ENCODE measurements at places on chromosomes 4 and X.

GRCh38 chr4:105453550-105454205, 20.2 kb downstream of the PPA2 start:
- no peak for DNase-seq

- DNase-seq: no peak
Measured at GRCh38 chr4:76515975-76516843, 81.2 kb downstream of the SHROOM3 start.

DNA sequence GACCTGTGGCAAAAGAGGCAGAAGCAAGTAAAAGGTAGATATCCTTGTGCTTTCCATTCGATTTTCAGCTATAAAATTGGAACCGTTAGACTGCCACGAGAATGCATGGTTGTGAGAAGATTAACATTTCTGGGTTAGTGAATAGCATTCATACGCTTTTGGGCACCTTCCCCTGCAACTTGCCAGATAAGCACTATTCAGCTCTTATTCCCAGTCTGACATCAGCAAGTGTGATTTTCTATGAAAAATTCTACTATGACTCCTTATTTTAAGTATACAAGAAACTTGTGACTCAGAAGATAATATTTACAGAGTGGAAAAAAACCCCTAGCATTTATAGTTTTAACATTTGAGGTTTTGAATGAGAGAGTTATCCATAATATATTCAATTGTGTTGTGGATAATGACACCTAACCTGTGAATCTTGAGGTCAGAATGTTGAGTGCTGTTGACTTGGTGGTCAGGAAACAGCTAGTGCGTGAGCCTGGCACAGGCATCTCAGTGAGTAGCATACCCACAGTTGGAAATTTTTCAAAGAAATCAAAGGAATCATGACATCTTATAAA, 3.9 kb downstream of the FGB start:
- no peak for DNase-seq

DNA sequence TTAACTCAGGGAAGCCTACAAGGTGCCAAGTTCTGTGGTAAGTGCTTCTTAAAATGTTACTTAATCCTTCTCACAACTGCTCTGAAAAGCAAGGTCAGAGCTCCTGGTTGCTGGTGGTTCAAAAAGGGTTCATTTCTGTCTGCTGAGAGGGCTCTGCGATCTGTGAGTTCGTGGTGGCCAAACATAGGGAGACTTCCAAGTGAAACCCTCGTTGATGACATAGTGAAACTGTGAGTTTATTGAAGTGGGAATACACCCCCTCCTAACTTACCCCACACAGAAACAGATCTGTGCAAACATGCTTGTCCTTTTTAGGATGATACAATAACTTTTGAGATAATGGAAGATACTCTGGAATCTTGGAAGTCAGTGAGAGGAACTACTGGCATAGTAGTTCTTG, 164.8 kb upstream of the PGRMC2 start:
- DNase-seq: no peak

DNA sequence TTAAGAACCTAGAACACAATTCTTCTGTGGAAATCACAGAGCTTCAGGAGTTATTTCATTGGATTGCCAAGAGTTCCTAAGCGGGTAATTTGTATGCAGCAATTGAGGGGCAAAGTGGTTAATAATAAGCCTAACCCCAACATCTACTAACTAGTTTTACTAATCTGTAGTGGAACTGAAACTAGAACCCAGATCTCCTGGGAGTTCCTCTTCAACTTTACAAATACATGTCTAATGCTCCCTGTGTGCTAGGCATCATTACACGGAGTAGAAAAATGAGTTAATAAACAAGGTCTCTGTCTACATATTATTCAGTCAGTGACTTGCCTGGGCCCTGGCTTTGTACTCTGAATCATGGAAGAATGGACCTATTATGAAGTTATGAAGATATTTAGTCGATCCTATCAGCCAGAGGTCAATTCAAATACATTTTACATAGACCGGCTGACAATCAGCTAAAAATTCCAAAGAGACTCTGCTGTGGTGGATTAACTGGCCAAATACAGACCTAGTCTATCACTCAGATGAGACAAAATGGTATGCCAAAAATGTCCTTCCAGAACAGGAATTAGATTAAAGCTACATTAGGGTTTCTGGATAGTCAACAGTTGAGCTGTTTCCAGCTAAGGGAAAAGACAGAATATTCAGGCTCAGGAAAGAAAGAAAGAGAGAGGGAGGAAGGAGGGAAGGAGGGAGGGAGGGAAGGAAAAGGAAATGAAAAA, 326.0 kb downstream of the FBXW7 start:
- no peak for DNase-seq

DNA sequence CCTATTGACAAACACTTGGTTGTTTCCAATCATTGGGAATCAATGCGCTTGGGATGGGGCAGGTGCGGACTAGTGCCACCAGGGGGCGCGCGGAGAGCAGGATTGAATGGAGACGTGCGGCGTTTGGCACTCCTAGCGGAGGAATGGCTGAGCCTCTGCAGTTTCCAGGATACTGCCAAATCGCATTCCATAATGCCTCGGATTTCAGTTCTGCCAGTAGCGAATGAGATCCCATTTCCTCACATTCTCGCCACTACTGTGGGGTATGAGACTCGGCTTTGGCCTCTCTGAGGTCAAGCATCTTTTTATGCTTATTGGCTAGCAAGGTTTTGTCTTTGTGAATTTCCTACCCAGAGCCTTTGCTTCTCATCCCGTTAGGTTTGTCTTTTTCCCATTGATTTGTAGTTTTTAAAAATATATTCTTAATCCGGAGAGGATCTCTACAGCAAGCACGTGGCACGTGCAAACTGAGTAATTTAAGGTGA, 28.7 kb downstream of the CLDN34 start:
- peak; percentile 33 for DNase-seq

DNA sequence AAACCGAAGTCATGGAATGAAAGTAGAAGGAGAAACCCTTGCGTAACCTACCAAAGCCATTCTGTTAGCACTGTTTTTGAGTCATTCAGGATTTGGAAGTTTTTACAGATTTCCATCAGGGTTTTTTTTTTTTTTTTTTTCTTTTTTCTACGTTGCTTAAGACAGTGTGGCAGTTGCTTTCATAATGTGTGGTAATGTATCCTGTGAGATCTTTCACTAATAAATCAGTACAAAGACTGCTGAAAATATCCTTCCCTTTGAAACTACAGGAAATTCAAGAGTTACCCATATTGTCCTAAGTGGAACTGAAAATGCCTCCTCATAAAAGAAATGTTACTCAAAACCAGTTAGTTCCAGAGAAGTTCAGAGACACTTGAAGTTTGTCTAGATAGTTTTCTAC, 137.8 kb downstream of the RAPGEF2 start:
- DNase-seq: no peak

GRCh38 chr4:80484712-80485111, 149.2 kb downstream of the CFAP299 start:
- DNase-seq: no peak

GRCh38 chr4:42398171-42398870, 1.0 kb downstream of the SHISA3 start:
- DNase-seq: no peak
